Cardiac muscle cell (in vitro differentiated cells and primary cell): ENCODE measurements at places on chromosomes 3 and 15. TPM values are rescaled to one million over a fixed set of nuclear protein-coding genes. Genes with fewer than 3 reads are reported as not detected.
A peak's percentile ranks its signal among the peaks of the same experiment; 100 is the strongest.

DNA sequence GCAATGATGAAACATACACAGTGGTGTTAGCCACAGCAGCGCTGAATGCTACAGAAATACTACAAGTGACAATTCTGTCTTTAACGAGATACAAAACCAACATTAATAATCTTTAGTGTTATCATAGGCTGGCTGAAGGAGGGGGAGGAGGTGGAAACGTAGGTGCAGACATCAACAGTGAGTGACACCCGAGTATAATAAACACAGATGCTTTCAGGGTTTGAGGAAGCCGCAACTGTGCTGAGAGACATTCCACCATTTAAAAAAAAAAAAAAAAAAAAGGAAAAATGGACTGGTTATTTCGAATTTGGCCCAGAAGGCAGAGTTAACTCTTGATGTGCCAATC is 4.3 kb upstream of the IGDCC3 start:
- H3K4me3 ChIP-seq = no peak overlapping the region
- DNase-seq = no peak
- no peaks in the 10 kb centered on the region for H3K27me3 ChIP-seq
- no peaks in the 10 kb centered on the region for H3K36me3 ChIP-seq

The CIP2A gene
- 8.1 and 16.1 TPM in 2 replicates for polyA plus RNA-seq

- no peaks in the 10 kb centered on the region for H3K4me1 ChIP-seq
- no peak for DNase-seq
- no peaks in the 10 kb centered on the region for H3K36me3 ChIP-seq
- H3K27ac ChIP-seq = no peak overlapping the region
- H3K27me3 ChIP-seq = no peaks in the 10 kb centered on the region
These were observed 27.0 kb downstream of the NDUFB4 start for GRCh38 chr3:120622870-120623726.

GRCh38 chr3:158711886-158712285 is 20.4 kb downstream of the RARRES1 start:
- no peak for DNase-seq
- no peaks in the 10 kb centered on the region for H3K27me3 ChIP-seq

- no peaks in the 10 kb centered on the region for H3K27me3 ChIP-seq
- H3K4me3 ChIP-seq = no peak overlapping the region
- DNase-seq = peak; percentile 40
- no peaks in the 10 kb centered on the region for H3K36me3 ChIP-seq
These were observed 23.5 kb upstream of the TSC22D2 start for GRCh38 chr3:150384296-150385212.

The INSYN1 gene
- polyA plus RNA-seq = 5.4 and 9.2 TPM in 2 replicates

- no peaks in the 10 kb centered on the region for H3K27me3 ChIP-seq
- peaks cover 25% of the 10 kb centered on the region for H3K4me1 ChIP-seq
- H3K4me3 ChIP-seq = no peak overlapping the region
- DNase-seq = no peak
- no peaks in the 10 kb centered on the region for H3K36me3 ChIP-seq
- no peak overlapping the region for H3K27ac ChIP-seq
These were observed 44.4 kb downstream of the IL1RAP start for GRCh38 chr3:190558316-190558715.

- no peak overlapping the region for H3K27ac ChIP-seq
- H3K27me3 ChIP-seq = peaks cover 8% of the 10 kb centered on the region
- DNase-seq = no peak
- no peaks in the 10 kb centered on the region for H3K4me1 ChIP-seq
These were observed 76.1 kb downstream of the SCN10A start for GRCh38 chr3:38739931-38740330.

- H3K36me3 ChIP-seq = peaks cover 6% of the 10 kb centered on the region
- DNase-seq = no peak
- H3K4me3 ChIP-seq = no peak overlapping the region
- H3K27me3 ChIP-seq = no peaks in the 10 kb centered on the region
- no peak overlapping the region for H3K27ac ChIP-seq
- peaks cover 5% of the 10 kb centered on the region for H3K4me1 ChIP-seq
These were observed 68.6 kb downstream of the DCUN1D1 start for GRCh38 chr3:182911782-182912111.

DNA sequence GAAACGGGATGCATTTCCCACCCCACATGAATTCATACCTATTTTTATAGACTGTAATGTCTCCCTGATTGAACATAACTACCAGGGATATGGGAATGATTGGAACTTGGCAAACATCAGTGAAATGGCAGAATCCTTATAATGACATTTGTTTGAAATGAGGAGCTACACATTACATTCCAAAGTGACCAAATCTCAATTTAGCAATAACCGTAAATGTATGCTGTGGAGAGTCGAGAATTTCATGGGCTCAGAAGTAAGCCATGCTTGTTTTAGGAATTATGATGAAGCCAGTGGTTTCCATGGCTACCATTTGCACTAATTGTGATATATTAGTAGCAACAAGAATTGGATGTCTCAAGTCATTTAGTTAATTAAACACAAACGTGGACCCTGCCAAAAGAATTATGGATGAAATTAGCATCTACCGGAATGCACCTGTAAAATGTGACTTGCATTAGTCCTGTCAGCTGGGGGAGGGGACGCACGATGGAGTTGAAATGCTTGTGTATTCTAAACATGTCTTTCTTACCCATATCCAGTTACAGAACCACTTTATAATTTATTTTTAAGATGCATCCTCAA is 760.2 kb downstream of the GRM7 start:
- no peak overlapping the region for H3K4me3 ChIP-seq
- no peak overlapping the region for H3K27ac ChIP-seq
- no peaks in the 10 kb centered on the region for H3K36me3 ChIP-seq
- H3K4me1 ChIP-seq = peaks cover 28% of the 10 kb centered on the region
- DNase-seq = no peak

DNA sequence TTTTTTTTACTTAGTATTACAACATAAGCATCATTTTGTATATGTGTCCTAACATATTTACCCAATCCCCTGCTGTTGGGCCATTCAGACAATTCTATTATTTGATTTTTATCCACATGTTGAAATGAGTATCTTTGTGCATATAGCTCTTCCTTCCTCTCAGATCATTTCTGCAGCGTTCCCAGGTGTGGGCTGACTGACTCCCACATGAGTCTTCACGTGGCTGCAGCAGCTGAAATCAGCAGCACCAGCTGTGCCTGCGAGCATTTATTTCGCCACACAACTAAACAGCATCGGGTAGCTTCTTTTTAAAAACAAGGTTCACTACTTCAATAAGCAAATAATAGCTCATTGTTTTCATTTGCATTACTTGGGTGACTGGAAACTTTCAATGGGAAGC is 44.5 kb upstream of the PDE8A start:
- no peaks in the 10 kb centered on the region for H3K27me3 ChIP-seq
- no peak overlapping the region for H3K4me3 ChIP-seq

- H3K27me3 ChIP-seq = no peaks in the 10 kb centered on the region
- DNase-seq = peak; percentile 89
- H3K4me3 ChIP-seq = no peak overlapping the region
- H3K27ac ChIP-seq = peak overlapping the region; percentile 90
These were observed 74.6 kb downstream of the REC114 start for GRCh38 chr15:73517566-73517965.

The BNIP2 gene
- 72.2 and 87.7 TPM in 2 replicates for polyA plus RNA-seq

The LINGO1 gene
- 37.0 and 75.4 TPM in 2 replicates for polyA plus RNA-seq

The PLCB2 gene
- polyA plus RNA-seq = 28.3 and 45.9 TPM in 2 replicates

GRCh38 chr3:43074901-43075689 is 30.8 kb downstream of the POMGNT2 start:
- H3K27ac ChIP-seq = no peak overlapping the region
- H3K27me3 ChIP-seq = peaks cover 7% of the 10 kb centered on the region
- DNase-seq = no peak
- no peak overlapping the region for H3K4me3 ChIP-seq

- no peaks in the 10 kb centered on the region for H3K4me1 ChIP-seq
These were observed 34.2 kb downstream of the LIPC start for GRCh38 chr15:58465866-58466517.

DNA sequence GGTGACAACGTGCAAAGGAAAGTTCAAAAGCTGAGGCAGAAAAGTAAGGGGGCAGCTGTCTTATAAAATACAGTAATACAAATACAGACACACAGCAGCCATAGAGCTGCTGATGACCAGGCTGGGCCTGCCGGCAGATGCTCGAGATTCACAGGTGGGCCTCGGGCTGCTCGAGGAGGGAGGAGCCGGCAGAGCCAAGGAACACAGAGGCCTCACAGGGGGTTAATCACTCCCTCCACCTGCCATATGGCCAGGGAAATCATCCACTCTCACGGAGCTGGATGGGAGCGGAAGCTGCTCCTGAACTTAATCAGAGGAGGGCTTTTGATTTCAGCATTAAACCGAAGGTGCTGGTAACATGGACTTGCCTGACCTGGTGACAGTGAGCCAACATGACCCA is 29.6 kb upstream of the MGLL start:
- H3K4me3 ChIP-seq = no peak overlapping the region
- H3K36me3 ChIP-seq = no peaks in the 10 kb centered on the region
- H3K4me1 ChIP-seq = no peaks in the 10 kb centered on the region
- H3K27me3 ChIP-seq = no peaks in the 10 kb centered on the region
- DNase-seq = no peak
- H3K27ac ChIP-seq = no peak overlapping the region

DNA sequence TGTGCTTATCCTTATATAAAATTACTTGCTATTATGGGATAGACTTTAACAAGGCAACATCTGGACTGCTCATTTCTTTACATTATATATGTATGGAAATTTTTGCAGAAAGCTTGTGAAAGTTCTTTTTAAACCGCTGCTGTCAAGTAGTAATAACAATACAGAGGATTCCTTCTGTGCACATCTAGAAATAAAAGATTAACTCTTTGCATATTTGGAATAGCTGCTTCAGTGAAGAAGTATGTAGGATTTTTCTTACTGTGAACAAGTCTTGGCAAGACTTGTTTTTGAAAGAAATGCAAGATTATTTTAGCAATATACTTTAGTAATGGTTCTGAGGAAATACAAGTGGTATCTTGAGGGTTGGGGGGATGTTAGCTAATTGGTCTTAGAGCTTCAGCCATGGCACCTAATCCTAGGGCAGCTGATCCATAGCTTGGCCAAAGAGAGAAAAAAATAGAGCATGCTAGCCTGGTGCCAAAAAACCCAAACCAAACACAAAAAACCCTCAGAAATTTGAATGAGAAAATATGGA is 4.3 kb downstream of the PRKCI start:
- H3K27me3 ChIP-seq = no peaks in the 10 kb centered on the region
- no peak overlapping the region for H3K4me3 ChIP-seq
- peaks cover 2% of the 10 kb centered on the region for H3K4me1 ChIP-seq
- H3K27ac ChIP-seq = no peak overlapping the region
- peak; percentile 32 for DNase-seq

The SNX22 gene
- 0.59 and 2.0 TPM in 2 replicates for polyA plus RNA-seq

- H3K27ac ChIP-seq = no peak overlapping the region
- peaks cover 33% of the 10 kb centered on the region for H3K27me3 ChIP-seq
- no peaks in the 10 kb centered on the region for H3K4me1 ChIP-seq
- no peak for DNase-seq
- H3K36me3 ChIP-seq = no peaks in the 10 kb centered on the region
- no peak overlapping the region for H3K4me3 ChIP-seq
These were observed 5.7 kb upstream of the MCTP2 start for GRCh38 chr15:94225616-94226015.

- no peak overlapping the region for H3K4me3 ChIP-seq
- H3K4me1 ChIP-seq = no peaks in the 10 kb centered on the region
- H3K27ac ChIP-seq = no peak overlapping the region
These were observed 48.6 kb downstream of the SLC12A8 start for GRCh38 chr3:125163739-125164601.

GRCh38 chr3:111727843-111728565 is 131.1 kb upstream of the PHLDB2 start:
- H3K36me3 ChIP-seq = no peaks in the 10 kb centered on the region
- H3K4me1 ChIP-seq = no peaks in the 10 kb centered on the region
- H3K27me3 ChIP-seq = no peaks in the 10 kb centered on the region
- no peak overlapping the region for H3K27ac ChIP-seq
- DNase-seq = no peak
- no peak overlapping the region for H3K4me3 ChIP-seq

The CKMT1B gene
- polyA plus RNA-seq = 3.3 and 6.5 TPM in 2 replicates

- no peaks in the 10 kb centered on the region for H3K36me3 ChIP-seq
- no peak overlapping the region for H3K4me3 ChIP-seq
- no peaks in the 10 kb centered on the region for H3K4me1 ChIP-seq
- H3K27ac ChIP-seq = no peak overlapping the region
- no peak for DNase-seq
These were observed 57.8 kb downstream of the CEMIP start for GRCh38 chr15:80837006-80837405.

DNA sequence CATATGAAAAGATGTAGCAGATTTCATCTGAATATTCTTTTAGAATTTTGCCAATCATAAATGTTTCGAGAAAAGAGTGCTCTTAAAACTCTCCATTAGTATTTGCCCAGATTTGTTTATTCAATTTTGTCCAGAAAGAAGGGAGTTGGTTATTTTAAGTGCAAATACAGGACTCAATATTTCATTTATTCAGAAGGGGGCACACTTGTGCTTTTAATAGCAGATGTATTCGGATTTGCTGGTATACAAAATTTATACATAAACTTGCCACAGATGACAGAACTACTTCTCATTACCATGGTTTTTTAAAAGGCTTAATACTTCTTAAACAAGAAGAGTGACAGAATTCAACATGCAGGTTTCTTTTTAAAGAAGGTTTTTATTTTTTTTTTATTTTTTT is 69.8 kb upstream of the GRM7 start:
- no peaks in the 10 kb centered on the region for H3K4me1 ChIP-seq
- no peaks in the 10 kb centered on the region for H3K36me3 ChIP-seq
- no peaks in the 10 kb centered on the region for H3K27me3 ChIP-seq
- no peak overlapping the region for H3K4me3 ChIP-seq

The IMPG2 gene
- polyA plus RNA-seq = 0.12 TPM in 1 of 2 replicates, not detected in the other

DNA sequence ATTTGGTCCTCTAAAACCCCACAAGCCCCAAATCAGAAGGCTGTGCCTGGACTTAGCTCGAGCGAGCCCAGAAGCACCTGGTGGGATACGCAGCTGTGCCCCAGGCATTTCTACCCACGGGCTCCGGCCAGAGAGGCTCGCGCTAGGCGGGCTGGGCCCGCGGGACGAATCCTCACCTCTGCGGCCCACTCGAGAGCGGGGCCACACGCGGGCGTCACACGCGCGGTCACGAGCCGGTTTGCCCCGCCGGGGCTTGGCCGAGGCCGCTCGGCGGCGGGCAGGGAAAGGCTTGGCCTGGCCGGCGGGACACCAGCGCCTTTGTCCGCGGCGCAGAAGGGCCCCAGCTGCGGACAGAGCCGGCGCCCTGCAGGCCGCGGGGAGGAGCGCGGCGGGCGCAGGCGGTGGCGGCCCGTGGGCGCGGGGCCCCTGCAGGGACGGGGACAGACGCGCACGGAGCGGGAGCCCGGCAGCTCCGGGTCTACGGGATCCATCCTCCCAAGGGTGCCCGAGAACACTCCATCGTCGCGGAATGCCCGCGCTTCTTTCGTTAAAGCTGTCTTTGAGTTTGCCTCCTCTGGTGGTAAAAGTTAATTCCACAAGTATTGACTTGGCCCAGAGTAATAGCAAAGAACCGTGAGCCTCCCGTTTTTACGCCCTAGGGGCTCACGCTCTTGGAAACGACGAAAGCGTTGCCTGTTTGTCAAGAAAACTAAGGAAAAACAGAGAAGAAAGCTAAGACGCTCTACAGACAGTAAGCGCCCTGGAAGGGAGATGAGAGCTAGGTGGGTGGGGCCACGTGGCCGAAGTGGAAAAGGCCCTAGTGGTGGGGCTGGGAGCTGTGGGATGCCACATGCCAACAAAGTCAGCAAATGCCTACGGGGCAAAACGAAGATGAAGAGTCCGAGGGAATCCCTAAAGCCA is 26.4 kb downstream of the TYRO3 start:
- DNase-seq = peak; percentile 47
- H3K27me3 ChIP-seq = no peaks in the 10 kb centered on the region
- peak overlapping the region; percentile 7 for H3K4me3 ChIP-seq
- H3K36me3 ChIP-seq = no peaks in the 10 kb centered on the region

- H3K27ac ChIP-seq = no peak overlapping the region
- no peaks in the 10 kb centered on the region for H3K4me1 ChIP-seq
- no peak overlapping the region for H3K4me3 ChIP-seq
- H3K36me3 ChIP-seq = no peaks in the 10 kb centered on the region
These were observed 48.7 kb upstream of the WDR72 start for GRCh38 chr15:53808058-53808706.
